ENCODE measurements at places on chromosomes 1 and 21. TPM values are rescaled to one million over a fixed set of nuclear protein-coding genes. Genes with fewer than 3 reads are reported as not detected.

CFAP141 gene
- total RNA-seq: not detected

DNA sequence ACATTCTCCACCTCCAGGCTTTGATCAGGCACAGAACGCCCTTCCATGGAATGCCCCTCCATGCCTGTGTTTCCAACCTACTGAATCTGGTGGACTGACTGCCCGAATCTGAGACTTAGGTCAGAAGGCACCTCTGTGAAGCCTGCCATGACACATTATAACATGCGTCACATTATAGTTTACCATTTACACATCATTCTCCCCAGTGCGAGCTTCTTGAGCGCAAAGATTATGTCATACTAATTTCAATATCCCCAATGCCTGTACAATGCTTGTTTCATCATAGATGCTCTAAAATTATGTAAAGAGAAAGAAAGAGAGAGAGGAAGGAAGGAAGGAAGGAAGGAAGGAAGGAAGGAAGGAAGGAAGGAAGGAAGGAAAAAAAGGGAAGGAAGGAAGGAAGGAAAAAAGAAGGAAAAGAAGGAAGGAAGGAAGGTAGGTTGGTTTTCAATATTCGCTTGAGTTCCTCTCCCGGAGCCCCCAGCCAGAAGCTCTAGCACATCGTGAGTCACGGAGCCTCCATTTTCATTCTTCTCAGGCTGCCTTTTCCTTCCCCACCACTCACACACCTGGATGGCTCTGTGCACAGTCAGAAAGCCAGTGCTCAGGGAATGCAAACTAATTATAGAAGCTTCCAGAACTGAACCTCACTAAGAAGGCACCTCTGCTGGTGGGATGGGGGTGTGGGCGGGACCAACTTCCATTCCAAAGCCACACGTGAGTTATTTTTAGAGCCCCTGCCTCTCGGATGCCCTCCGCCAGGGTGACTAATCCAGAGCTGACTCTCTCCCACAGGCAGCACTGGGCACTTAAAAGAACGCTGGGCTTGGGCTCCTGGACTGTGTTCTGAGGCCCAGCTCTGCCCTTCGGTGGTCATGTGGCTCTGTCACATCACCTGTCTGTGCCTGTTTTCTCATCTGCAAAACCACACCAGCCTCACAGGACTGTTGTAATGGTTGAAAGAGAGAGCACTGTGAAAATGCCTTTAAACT lies 27.4 kb downstream of the LAMB3 start:
- no peak for ATAC-seq

GRCh38 chr1:18118078-18118477 lies 10.5 kb downstream of the IGSF21 start:
- no peak for ATAC-seq

PPFIA4 gene
- total RNA-seq: 1.0 TPM

GRCh38 chr1:116910379-116911187 lies 867 bp downstream of the PTGFRN start:
- peak; percentile 27 for ATAC-seq

ADAMTS5 gene
- 0.80 TPM for total RNA-seq

GRCh38 chr1:156465747-156466365 lies 34.7 kb downstream of the MEF2D start:
- no peak for ATAC-seq

UTS2 gene
- total RNA-seq: not detected

DNA sequence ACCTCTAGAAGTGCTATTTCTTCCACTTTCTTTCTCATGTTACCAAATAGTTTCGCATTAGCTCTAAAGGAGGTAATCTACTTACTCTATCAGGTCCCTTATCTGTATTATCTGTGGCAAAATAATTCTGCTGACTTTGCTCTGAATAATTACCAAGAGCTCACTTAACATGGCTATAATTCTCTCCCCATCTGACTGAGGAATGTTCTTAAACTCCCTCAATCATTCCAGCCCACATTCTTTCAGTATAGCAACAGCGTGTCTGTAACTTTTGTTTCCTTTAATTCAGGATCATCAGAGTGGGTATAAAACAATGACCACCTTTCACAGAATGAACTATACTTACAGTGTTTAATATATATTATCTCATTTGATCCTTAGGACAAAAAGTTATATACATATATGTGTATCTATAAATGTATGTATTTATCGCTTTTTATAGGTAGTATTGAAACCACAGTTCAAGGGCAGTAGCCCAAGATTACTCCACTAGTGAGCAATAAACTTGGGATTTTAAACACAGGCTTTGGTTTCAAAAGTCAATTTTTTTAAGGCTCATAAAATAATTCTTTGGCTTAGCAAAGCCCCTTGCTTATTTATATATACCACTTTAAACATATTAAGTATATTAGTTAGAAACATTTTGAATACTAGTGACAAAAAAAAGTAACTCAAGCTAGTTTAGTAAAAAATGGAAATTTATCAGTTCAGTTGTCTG lies 36.1 kb upstream of the ST6GALNAC3 start:
- ATAC-seq: no peak

DNA sequence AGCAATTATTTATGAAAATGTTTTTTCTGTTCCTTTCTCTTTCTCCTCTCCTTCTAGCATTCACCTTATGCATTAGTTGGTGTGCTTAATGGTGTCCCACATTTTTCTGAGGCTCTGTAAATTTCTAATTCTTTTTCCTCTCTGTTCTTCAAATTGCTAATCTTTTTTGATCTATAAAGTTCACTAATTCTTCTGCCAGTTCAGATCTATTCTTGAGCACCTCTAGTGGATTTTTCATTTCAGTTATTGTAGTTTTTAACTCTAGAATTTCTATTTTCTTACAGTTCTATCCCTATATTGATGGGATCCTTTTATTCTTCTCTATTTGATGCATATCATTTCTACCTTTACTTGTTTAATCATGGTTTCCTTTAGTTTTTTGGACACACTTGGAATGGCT lies 22.4 kb downstream of the CFAP57 start:
- no peak for ATAC-seq

DNA sequence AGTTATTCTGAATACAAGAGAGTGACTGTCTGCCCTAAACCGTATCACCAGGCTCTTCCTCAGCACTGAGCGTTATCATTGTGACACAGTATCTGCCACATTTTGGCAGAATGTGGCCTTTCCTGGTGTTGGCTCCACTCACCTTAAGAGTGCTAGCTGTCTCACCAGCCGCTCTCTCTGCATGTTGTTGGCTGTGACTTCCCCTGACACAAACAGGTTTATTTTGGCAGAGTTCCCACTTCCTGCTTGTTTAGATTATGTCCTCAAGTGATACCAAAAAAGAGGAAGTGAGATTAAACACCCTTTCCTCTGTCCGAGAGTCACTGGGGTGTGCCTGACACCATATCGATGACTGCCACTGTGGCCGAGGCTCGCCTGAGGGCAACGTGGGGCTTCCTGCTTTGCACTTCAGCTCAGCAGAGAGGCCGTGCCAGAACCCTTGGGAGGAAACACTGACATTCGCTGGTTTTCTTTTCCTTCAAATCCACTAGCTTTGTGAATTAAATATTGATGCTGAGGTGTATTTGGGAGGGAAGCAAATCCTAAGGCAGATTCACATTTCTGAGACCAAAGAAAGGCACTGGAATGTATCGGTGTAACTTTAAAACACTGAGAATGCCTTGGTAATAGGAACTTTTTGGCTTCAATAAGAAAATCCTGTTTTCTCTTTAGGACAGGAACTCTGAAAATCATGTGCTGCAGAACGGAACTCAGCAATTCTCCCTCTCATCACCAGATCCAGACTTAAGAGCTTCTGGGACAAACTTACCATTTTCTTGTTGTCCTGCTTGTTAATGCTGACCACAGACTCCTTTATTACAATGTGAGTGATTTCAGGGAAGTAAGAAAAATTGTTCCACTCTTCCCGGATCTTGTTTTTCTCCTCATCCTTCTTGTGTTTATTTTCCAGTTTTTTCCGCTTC lies 102.1 kb downstream of the JAK1 start:
- ATAC-seq: peak; percentile 95

- ATAC-seq: no peak
These were observed 43.3 kb downstream of the GPR137B start for GRCh38 chr1:236185687-236186086.

GRCh38 chr1:94325377-94326302 lies 88.3 kb upstream of the ARHGAP29 start:
- peak; percentile 91 for ATAC-seq

OR10Z1 gene
- not detected for total RNA-seq

GRCh38 chr1:40936931-40937339 lies 42.6 kb upstream of the CTPS1 start:
- no peak for ATAC-seq

CFHR4 gene
- not detected for total RNA-seq

GRCh38 chr1:7250176-7250575 lies 464.9 kb downstream of the CAMTA1 start:
- ATAC-seq: no peak

C1orf94 gene
- total RNA-seq: not detected

DNA sequence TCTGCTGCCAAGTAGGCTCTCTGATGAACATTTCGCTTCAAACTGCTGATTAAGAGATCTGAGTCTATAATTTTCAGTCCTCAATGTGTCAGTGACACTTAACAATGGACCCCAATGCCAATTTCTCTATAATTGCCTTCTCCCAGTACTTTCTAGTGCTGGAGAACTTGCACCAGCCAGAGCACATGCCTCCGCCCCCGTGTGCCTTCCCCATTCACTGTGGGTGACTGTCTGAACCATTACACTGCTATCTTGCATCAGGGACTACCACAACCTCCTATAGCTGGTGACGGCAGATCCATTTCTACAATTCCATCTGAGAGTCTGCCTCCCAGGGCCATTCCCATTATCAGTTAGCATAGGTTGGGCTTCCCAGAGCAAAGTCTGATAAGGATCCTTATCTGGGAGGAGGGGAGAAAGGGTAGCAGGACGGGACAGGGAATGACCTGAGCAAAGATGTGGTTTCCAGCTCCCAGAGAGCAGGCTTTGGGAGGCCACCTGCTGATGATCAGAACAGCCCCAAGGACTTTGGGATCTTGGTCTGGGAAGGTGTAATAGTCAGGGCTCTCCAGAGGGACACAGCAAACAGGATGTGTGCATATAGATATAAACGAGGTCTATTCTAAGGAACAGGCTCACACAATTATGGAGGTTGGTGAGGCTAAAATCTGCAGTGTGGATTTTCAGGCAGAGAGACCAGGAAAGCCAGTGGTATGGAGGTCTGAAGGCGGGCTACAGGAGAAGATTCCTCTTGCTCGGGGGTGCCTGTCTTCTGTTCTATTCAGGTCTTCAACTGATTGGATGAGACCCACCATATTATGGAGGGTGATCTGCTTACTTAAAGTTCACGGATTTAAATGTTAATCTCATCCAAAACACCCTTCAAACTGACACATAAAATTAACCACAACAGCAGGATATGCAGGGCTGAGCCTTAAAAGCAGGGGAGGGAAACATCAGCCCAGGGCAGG lies 238.2 kb downstream of the PTPRU start:
- no peak for ATAC-seq

- peak; percentile 24 for ATAC-seq
These were observed 5.5 kb upstream of the RNF11 start for GRCh38 chr1:51230501-51231078.

DNA sequence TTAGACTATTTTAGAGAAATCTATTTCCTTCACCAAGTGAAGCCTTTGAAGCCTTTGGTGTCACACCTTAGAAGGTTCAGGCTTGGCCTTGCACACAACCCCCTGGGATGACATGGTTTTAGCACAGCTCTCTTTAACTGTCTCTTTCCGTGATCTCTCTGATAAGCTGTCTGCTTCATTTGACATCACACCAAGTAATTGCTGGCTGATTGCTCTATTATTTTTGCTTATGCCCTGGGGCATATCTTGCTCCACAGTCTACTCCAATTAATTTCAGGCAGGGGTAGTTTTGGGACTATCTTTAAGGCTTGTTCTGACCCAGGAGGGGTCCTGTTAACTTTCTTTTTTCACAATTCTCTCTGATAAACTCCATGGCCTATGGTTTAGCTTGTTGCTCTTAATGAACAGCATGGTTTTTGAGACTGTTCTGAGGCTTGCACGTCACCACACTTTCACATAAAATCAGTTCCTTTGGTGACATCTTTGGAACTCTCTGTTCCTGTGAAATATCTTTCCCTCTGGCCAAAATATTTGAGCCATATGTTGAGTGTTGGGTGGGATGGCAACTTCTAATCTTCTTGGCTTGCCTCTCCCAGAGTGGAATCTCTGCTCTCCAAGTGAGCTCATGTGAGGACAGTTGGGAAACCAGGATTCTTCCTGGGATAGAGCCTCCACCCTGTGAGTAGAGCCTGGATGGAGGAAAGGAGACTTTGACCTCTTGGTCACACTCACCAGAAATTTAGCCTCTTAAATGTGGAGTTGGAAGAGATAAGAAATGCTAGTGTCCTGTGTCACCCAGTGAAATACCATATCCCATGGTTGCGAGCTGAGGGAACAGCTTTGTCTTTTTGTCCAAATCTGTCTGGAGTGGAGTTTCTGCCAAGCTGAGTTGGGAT lies 63.6 kb downstream of the MAP3K21 start:
- no peak for ATAC-seq

- no peak for ATAC-seq
These were observed 12.5 kb downstream of the CYYR1 start for GRCh38 chr21:26560612-26561011.

DIO1 gene
- total RNA-seq: not detected

DNA sequence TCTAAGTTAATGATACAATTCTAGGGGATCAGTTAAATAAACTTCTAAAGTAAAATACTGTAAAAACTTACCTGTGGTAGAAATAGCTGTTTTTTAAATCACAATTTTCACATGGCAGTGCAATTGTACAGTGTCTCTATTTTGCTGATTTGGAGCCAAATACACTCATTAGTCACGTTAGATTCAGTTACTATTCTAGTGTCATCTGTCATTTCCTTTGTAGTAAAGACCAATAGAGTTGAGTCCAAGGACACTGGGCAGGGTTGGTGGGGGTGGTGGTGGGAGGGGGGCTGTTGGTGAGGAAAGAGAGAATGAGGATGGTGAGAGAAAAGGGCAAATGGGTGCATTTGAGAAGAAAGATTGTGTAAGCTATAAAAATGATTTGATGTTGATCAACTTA lies 33.6 kb downstream of the CD55 start:
- no peak for ATAC-seq

MYOC gene
- total RNA-seq: 0.20 TPM

RGS4 gene
- 0.16 TPM for total RNA-seq

DNA sequence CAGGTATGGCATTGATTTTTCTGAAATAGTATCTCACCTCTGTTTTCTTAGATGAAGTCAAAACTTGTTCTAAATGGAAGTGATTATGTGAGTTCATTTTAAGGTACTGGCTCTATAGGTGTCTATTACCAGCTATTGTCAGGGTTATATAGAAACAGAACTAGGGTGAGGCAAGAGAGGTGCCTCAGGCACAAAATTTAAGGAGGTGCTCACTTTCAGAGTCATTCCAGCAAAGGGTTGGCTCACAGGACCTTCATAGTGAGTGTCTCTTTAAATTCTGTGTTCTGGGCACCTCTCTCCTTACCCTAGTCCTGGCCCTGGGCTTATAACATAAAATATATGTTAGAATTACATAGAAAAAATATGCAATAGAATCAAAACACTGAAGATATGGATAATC lies 49.3 kb downstream of the KIAA0319L start:
- ATAC-seq: peak; percentile 80

DNA sequence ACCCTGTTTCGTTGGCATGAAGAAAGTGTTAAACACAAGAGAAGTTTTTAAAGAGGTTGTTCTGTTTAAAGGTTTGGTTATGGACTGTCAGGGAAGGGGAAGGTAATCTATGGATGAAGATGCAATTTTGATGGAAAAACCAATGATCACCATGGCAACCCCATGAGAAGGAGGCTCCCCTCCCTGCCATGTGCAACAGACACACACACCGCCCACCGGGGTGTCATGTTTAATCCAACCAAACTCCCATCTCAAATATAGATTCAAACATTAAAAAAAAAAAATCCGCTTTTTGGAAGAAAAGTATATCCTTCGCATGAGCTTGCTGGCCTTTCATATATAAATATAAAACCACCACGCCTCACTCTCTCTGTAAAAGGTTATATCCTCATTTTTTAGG lies 80.9 kb upstream of the KRTAP19-8 start:
- no peak for ATAC-seq

GRCh38 chr1:55468142-55468795 lies 253.1 kb upstream of the USP24 start:
- no peak for ATAC-seq
